ENCODE measurements at places on chromosomes 5 and 9. TPM values are rescaled to one million over a fixed set of nuclear protein-coding genes. Genes with fewer than 3 reads are reported as not detected.

DNA sequence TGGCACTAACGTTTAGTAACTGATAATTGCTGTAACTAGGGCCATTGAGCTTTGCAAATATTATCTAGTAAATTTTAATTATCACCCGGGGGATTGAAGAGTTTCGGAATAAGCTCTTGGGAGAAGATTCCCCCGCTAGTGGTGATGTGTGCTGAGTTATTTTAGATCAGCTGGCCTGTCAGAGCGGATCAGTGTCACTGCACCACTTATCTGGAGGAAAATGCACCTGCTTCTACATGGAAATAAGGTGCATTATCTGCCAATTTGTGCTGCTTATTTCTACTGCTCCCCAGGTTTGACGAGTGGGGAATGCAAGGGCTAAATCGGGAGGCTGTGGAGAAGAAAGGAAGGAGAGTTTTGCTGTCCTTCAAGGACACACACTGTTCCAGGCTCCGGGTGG lies 518.6 kb downstream of the TLE4 start:
- no peak for DNase-seq

GRCh38 chr5:59401637-59402036 lies 491.9 kb downstream of the PDE4D start:
- no peak for DNase-seq

DNA sequence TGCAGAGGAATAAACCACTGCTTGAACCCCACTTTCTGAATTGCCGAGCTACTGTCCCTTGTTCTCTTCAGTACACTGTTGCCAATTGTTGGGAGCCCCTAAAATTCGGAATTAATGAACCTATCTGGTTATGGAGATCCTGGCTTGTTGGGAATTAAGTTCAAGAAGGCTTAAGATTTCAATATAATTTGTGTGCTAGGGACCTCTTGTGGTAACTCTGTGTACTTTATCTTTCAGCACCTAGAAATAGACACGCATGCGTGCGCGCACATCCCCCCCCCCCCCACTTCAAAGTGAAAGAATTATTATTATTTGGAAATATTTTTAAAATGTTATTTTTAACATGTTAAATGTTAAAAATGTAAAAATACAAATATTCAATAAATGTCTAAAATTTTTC lies 53.3 kb upstream of the FAM169A start:
- DNase-seq, result peak; percentile 56

- DNase-seq, result no peak
These were observed 15.5 kb upstream of the SMIM23 start for GRCh38 chr5:171770153-171770552.

- DNase-seq, result no peak
These were observed 585.3 kb upstream of the RORB start for GRCh38 chr9:73911804-73912203.

Gene CTNNA1
- total RNA-seq, result 298 TPM
